ENCODE measurements at places on chromosomes 1 and 21. TPM values are rescaled to one million over a fixed set of nuclear protein-coding genes. Genes with fewer than 3 reads are reported as not detected.

KRTAP10-4 gene
- total RNA-seq: not detected

SPATA1 gene
- total RNA-seq: 1.6 TPM

NCF2 gene
- 13.4 TPM for total RNA-seq

XCL1 gene
- 0.18 TPM for total RNA-seq

LHX8 gene
- not detected for total RNA-seq

TIE1 gene
- total RNA-seq: 87.1 TPM

HUNK gene
- total RNA-seq: 10.4 TPM

CD244 gene
- total RNA-seq: 0.93 TPM

Data from metanephros (tissue), 2 donors.